NCI-H82 (cell line): ENCODE measurements at places on chromosomes 7 and 10.

GRCh38 chr10:32357056-32357735 lies 10.2 kb upstream of the EPC1 start:
- DNase-seq: no peak

DNA sequence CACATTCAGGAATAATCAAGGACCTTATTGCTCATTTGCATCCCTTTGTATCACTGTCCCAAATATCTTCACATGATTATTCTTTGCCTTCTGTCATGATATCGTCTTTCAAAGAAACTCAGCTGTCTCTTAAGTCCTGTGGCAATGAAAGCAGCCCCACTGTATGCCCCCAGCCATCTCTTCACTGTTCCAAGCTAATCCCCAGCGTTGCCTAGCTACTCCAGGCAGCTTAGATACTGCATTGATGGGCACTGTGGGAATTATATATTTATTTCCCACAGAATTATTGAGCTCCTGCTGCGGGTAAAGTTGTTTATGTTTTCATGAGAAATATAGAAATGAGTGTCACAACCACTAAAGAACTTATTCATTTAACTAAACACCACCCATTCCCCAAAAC lies 38.8 kb downstream of the SND1 start:
- peak; percentile 75 for DNase-seq

- DNase-seq: no peak
Measured at GRCh38 chr10:110093722-110094121, 85.9 kb downstream of the ADD3 start.

DNA sequence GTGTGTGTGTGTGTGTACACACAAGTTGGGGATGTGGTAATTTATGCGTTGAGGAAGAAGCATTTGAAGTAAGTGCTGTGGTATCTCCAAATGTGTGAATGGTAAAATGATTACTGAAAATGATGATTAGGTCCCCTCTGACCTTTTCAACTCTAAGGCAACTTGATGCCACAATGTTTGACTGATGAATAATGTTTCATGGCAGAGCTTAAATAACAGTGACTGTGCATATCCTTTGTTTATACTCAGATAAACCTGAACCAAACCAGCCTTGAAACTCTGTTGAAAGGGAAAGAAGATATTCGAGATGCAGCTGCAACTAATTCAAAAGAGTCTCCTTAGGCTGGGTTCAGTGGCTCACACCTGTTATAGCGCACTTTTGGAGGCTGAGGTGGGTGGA lies 64.8 kb upstream of the YAE1 start:
- no peak for DNase-seq

DNA sequence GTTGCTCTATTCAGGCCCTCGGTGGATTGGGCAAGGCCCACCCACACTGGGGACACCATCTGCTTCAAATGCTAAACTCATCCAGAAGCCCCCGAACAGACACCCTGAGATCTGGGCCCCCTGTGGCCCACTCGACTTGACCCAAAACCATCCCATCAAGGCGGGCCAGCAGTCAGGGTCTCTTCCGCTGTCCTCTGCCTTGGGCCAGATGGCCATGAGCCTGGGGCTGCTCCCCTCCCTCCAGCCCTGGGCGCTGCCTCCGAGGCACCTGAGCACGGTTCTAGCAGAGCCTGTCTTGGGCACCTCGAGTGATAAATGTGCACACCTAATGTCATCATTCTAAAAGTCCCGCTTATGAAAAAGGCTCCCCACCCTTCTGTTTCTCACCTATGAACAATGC lies 449.4 kb downstream of the TCERG1L start:
- DNase-seq: no peak

DNA sequence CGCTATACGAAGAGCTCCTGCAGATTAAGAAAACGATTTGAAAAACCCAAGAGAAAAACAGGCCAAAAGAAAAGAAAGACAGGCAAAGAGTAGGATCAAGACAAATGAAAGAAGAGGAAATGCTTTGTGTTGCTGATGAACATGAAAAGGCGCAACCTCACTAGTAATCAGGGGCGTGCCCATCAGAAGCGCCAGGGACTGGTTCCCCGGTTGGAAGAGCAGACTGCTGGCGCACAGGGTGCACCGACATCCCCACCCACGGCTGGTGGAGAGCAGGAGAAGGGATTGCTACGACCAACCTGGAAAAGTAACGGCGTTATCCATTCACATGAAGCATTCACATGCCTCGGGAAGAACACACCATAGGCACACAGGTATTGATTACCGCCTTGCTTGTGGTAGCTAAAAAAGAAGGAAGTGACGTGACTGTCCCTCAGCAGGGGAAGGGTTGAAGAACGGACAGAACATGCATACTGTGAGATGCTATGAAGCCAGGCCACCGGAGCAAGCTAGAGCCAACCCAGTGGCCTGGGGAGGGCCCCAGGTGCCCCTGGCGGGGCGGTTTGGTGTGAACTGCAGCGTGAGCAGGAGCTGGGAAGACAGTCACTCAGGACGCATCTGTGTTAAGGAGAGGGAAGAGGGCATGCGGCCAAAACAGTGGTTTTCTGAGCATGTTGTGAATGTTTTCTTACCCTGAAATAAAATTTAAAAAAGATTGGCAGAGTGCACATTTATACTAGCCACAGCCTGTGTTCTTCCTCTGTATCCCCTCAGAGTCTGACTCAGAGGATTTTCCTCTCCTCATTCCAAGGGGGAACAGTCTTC lies 18.3 kb downstream of the AGAP3 start:
- DNase-seq: no peak

- peak; percentile 31 for DNase-seq
Measured at GRCh38 chr10:93095225-93095624, 21.5 kb downstream of the CYP26A1 start.

GRCh38 chr10:44457259-44457658 lies 72.4 kb upstream of the CXCL12 start:
- DNase-seq: no peak

GRCh38 chr7:17369691-17370426 lies 71.4 kb downstream of the AHR start:
- DNase-seq: no peak

DNA sequence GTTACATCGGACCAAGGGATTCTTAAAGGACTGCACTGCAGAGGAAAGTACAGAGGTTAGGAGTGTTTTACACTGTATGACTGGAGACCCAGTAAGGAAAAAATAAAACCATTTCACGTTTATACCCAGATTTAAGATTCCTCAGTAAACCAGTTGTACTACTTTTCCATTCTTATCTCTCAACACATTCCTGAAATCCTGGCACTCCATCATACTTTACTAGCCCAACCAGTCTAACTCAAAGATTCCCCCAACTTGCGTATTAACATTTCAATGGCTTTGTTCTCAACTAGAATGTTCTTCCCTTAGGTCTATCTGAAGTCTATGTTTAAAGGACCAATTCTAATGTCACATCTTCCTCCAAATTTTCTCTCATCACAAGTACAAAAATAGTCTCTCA lies 8.0 kb downstream of the CCDC186 start:
- no peak for DNase-seq

DNA sequence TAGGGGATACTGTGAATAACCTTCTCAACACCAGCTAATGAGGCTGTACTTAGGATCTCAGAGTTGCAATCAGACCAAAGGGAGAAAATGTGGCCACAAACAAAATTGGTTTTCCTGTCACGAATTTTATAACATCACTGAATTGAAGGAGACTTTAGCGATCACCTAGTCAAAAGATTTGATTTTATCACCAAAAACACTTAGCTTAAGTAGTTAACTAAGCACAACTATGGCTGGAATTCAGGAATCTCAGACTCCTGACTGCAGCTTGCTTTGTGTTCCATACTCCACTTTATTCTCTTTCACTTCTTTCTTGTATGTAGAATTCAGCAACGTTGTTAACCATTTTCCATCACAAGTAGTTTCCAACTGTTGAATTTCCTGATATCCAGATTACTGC lies 152.0 kb downstream of the SLC16A9 start:
- no peak for DNase-seq

DNA sequence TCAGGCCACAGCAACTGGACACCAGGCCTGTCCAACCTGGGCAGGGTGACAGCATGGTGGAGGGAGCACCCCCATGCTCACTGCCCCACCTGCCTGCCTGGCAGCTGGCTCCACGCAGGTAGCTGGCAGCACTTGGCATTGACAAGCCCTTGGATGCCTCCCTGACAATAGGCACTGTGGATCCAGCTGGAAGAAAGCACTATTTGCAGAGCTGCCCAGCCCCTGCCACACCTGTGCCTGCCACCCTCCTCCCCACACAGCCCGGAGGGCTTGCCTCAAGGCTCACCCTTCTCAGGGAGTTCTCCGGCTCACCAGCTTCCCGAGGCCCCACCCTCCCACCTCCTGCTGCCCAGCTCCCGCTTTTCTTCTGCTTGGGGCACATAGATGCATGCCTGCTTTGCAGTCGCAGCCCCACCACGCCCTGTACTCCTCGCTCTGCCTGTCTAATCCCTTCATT lies 160.1 kb downstream of the NEURL1 start:
- DNase-seq: no peak

DNA sequence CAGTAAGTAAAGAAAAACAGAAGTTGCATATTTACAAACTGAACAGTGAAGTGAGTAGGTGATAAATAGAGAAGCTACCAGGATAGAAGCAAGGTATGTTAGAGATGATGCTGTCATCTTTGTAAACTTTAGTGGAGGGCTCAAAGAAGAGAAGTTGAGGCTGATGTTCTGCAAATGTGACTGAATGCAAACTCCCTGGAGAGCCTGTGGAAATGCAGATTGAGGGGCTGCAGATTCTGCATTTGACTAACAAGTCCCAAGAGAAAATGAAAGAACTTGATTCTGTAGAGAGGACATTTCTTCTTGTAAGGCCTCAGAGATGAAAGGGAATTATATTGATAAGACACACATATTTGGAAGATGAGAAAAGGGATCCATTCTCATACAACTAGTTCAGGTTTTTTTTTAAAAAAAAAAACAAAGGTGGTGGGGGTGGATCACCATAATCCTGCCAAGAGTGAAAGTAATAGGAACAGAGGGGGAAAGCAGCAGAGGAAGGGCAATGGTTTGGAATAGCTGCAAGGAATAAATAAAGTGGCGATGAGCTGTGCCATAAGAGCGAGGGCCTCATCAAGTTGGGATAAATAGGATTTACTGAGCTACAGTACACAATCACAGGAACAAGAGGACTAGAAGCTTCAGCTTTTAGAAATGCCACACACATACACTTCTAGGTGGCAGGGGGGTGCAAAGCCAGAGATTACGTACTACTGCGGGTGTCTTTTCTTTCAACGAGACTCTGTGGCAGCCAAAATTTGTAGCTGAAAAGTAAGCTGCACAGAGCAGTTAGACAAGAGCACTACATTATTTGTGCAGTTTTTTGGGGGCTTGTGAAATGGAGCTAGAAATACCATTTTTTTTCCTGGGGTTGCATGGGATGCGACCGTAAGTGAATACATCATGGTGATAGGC lies 778.5 kb downstream of the NRG3 start:
- no peak for DNase-seq

DNA sequence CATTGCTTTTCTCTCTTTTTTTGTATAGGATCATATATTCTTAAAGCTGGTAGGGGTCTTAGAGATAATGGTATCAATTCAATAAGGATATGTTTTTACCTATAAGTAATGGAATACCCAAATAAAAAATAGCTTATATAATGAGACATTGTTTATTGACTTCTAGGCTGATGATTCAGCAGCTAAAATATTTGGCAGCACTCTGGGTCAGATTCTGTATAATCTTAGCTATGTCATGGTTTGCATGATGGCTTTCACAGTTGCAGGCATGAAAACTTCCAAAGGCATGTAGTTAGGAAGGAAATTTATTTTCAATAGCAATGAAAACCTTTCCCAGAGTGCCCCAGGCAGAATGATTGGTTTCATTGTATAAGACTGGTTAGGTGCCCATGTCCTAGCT lies 32.1 kb upstream of the A1CF start:
- no peak for DNase-seq
